Activated T-cell treated with anti-CD3 and anti-CD28 coated beads for 4 hours (primary cell): ENCODE measurements at places on chromosomes 13 and 19.

DNA sequence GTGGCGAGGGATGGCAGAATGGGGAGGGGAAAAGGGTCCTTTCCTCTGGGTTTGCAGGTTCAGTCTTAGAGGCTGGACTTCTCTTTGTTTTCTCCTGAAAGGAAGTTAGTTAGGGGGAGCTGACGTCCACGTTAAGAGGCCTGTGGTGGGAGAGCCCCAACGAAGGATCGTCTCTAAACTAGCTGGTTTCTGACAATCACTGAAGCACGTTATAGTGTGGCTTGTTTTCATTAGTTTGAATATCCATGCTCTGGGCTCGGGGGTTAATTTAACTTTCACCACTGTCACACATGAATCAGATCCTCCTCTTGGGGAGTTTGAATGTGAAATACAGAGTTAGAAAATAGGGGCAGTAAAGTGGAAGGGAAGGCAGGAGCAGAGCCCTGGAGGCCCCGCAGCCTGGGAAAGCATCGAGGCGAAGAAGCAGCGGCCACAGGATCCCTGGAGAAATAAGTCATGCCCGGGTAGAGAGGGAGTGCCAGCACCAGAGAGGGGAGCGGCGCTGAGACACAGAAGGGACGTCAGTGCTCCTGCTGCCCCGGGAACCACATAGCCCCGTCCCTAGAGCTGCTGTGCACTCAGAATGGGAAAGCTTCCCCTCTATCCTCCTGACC lies 31.1 kb upstream of the AMER2 start:
- no peak for DNase-seq

DNA sequence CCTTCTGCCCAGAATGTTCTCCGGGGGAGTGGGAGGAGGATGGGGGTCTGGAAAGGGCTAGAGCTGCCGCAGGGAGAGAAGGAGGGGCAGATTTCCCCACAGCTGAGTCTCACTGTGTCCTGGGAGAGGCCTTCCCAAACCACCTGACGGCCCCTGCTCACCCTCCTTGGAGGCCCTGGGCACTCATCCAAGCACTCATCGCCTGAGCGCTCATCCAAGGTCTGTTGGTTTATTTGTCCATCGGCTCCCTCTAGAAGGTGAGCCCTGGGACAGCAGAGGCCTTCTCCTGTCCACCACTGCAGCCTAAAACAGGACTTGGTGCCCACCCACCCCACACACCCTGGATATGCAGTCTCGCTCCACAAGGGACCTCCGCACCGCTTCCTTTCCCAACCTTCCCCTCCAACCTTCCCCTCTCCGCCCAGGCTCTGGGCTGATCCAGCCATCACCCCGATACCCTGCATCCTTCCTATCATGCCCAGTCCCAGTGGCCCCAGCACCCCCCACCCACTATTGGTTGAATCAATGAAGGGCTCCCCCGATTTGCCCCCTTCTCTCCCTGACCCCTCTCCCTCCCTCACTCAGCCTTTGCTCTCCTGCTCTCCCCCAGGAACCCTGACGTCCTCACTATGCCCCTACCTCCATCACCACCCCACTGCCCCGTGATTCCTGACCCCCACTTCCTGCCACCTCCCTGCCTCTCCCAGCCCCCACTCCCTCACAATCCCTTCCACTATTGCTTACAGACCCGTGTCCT lies 1.7 kb downstream of the UBXN6 start:
- DNase-seq = no peak

GRCh38 chr13:54593504-54593903 lies 1564.9 kb downstream of the OLFM4 start:
- DNase-seq = no peak

GRCh38 chr19:5580161-5580571 lies 12.4 kb upstream of the TINCR start:
- DNase-seq = no peak

DNA sequence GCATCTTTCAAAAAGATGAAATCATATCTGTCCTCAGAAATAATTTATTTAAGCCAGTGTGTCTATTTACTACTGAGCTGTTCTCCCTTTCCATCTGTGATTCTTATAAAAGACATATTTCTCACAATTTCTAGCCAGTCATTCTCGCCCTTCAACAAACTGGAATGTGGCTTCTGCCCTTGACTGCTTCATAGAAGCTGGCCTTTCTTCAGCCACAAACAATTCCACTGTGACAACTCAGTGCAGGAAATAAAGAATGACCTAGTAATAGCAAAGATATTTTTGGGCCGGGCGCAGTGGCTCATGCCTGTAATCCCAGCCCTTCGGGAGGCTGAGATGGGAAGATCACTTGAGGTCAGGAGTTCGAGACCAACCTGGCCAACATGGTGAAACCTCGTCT lies 655.5 kb downstream of the PCDH9 start:
- no peak for DNase-seq

GRCh38 chr13:23735329-23735728 lies 153.9 kb downstream of the MIPEP start:
- DNase-seq = no peak

- no peak for DNase-seq
These were observed 6.6 kb upstream of the FBXW9 start for GRCh38 chr19:12703046-12703445.

- no peak for DNase-seq
These were observed 3.6 kb downstream of the FCHO1 start for GRCh38 chr19:17754634-17755442.

DNA sequence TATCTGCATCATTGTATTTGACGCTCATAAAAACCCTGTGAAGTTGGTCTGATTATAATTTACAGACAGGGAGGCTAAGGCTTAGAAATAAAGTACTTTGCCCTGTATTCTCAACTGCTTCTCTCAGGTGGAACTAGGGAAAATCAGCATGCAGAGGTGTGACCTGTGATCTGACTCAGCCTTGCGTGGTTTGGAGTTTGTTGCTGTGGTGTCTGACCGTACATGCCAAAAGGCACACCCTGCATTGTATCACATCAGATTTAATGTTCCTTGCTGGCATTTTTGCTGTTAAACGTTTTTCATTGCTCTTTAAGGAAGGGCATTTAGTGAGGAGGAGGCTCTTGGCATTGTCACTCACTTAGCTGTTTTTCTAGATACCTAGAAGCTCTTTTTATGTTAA lies 58.8 kb upstream of the C1QTNF9B start:
- no peak for DNase-seq

GRCh38 chr13:27360562-27360961 lies 63.9 kb upstream of the GTF3A start:
- no peak for DNase-seq
